ENCODE measurements at places on chromosomes 4 and X.
A peak's percentile ranks its signal among the peaks of the same experiment; 100 is the strongest.

DNA sequence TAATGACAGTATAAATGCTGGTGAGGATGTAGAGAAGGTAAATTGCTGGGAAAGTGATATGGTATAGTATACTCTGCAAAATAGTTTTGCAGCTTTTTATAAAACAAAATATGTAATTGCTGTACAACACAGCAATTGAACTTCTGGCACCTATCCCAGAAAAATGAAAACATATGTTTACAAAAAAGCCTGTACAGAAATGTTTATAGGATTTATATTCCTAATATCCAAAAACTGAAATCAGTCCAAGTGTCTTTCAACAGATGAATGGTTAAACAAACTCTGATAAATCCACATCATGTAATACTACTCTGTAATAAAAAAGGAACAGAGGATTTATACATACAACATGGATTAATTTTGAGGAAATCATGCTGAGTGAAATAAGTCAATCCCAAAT is 198.4 kb upstream of the ACTRT1 start:
- no peak for DNase-seq

DNA sequence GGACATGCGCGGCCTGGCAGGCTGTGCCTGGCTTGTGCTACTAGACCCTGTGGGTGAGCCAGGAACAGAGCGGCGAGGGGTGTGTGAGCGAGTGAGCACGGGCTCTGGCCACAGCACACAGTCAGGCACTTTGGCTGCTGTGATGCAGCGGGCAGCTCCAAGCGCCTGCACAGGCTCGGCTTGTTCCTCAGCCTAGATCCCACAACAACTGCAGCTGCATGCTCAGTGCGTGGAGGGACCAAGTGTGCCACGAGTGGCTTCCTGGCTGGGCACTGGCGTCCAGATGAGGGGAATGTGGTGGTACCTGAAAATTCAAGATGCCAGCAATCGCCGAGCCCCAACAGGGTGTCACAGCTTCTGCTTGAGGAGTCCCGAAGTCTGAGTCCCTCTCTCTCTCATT is 1056.6 kb downstream of the RAPGEF2 start:
- no peak for DNase-seq

DNA sequence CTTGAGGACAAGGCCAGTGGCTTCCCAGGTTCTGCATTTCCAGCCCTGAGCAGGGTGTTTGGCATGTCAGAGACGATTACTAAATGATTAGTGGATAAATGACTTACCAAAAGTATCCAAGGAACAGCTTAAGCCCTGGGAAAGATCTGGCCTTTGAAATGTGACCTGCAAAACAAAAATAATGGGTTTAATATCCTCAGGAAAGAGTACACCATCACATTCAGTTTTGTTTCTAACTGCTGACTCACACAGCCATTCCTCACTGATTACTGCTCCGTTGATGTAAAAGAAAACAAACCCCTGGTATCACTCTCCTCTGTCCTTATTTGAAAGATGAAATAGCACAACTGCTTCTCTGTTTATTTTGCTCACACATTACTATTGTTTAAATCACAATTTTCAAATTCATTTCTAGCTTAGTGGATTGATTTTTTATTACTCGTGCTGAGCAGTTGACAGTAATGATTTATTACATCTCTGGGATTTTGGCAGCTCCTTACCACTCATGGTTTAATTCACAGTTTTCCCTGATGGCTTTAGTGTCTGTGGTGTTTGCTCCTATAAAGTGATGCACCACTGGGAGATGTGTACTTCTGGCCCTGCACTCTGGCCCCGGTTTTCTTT is 117.0 kb downstream of the CBLL2 start:
- no peak for DNase-seq

DNA sequence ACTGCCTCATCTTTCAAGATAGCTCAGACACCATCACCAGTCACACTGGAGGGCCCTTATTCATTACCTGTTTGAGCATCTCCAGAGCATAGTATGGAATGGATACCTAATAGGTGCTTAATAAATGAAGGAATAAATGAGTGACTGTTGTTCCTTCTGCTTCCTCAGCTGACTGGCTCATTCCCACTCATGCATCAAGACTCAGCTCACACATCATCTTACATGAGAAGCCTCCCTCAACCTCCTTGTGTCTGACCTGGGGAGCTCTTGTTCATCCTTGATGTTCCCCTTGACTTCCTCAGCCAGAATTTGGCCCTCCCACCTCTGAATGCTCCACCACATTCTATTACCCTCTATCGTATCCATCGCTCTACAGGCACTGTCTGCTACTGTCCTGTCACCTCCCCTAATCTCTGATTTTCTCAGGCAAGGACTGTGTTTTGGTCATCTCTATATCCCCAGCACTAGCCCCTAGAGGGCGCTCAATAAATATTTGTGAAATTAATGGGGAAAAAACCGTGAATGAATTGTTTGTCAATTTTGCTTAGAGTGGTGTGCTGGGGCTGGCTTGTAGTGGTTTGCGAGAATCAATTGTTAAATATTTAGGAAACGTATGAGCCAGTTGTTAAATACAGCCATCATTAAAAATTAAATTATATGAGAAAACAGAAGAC is 88.3 kb downstream of the NHSL2 start:
- DNase-seq = no peak

DNA sequence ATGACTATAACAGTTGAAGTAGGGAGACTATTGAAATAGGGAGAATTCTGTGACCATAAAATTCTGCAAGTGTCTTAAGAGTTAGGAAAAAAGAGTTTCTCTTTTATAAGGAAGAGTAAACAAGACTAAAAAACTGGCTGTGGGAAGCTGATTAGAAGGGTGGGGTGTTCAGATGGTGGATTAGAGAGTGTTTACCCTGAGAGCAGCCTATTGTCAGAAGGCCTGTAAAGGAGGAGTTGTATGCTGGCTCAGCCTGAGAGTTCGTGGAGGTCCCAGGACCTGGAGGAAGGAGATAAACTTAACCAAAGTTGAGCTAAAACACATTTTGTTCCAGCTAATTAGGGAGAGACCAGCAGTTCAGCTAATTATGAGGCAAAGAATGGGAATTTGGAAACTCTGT is 629.7 kb downstream of the PCDH7 start:
- no peak for DNase-seq

DNA sequence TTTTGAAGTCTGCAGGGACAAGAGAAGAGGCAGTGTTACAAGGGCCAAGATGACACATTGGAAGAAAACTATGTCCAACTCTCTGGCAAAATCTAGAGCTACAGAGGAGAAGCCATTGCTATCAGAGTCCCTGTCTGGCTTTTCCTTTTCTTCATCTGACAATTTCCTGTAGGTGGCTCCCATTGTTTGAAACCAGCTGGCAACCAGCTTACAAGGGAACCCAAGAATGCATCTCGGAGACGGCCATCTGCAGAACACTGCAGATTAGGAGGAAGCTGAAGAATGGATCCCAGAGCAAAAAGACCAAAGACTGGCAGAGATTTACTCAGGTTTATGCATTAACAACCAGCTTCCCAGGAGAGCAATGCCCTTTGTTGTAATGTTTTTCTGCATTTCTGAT is 216.2 kb upstream of the CTSO start:
- no peak for DNase-seq

DNA sequence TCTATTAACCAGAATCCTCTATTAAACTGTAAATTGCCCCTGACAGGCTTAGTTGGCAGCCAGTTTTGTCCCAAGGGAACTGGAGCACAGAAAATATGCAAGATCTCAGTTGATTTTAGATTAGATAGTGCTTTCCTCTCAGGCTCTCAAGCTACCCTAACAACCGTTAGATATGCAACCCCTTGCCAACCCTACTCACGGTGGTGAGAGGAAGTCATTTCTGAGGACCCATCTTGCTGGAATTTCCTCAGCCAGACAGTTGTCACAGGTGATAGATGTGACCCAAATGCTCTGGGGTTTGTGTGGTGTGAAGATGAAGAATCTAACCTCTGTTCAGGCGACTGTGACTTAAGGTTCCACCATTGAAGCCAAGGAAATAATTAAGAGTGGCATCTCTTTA is 447.1 kb downstream of the MID1IP1 start:
- DNase-seq = no peak

DNA sequence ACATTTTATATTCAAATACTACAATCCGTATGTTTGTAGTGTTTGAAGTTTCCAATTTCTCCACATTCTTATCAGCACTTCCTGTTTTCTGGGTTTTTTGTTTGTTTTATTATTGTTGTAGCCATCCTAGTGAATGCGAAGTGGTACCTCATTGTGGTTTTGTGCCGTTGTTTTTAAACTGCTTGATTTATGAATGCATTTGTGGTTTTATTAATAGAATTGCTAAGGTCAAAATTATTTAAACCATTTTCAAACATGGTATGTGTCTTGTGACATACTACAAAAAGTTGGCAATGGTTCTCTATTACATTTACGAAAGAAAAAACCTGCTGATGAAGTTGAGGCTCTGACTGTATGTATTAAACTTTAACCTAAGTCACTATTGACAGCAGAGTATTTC is 780.0 kb upstream of the MAGEB2 start:
- no peak for DNase-seq

DNA sequence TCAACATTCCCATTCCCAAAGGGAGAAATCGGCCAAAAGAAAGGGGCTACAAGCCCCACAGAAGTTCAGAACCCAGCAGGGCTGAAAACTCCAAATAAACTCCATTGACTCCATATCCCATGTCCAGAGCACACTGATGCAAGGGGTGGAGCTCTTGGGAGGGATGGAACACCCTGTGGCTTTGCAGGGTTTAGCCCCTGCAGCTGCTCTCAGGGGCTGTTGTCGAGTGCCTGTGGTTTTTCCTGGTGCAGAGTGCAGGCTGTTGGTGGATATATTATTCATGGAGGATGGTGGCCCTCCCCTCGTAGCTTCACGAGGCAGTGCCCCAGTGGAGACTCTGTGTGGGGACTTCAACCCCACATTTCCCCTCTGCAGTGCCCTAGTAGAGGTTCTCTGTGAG is 53.7 kb downstream of the PDGFRA start:
- DNase-seq = no peak

- DNase-seq = no peak
These were observed 43.7 kb downstream of the MAGEA9 start for GRCh38 chrX:149825424-149825823.

DNA sequence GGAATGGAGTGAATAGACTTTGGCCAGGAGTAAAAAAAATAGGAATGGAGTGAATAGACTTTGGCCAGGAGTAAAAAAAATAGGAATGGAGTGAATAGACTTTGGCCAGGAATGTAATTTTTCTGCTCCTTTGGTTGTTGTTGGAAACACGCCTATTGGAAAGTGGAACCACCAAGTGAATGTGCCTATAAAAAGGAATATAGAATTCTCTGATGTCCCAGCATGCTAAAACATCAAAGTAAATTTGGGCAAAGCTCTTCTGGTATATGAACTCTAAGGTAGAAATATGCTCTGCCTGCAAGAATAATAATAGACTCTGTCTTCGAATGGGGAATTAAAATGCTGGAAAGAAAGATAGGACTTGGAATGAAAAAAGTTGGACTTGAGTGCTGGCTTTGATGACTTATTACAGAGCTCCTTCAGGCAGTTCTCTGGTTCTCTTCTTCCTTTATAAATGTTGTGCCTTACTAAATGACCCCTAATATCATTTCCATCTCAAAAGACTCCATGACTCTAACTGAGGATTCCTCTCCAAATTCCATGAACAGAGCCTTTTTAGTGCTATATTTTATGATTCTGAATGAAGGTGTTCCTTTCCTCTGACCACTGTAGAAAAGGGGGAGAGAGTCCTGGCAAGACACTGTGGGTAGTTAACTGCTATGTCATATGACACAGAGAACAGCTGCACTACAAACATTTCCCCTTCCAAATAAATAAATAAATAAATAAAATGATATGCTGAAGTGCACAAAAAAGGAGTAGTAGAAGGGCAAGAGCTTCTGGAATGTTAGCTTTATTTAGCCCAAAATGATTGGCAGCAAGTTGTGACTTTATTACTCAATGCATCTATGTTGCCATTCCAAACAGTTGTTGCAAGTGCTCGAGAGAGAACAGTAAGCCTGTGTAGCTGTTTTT is 13.5 kb upstream of the GBA3 start:
- no peak for DNase-seq

GRCh38 chrX:135581496-135581895 is 61.0 kb downstream of the INTS6L start:
- DNase-seq = no peak

- DNase-seq = no peak
These were observed 69.6 kb downstream of the FGFBP1 start for GRCh38 chr4:15868826-15869413.

- peak; percentile 67 for DNase-seq
These were observed 24.3 kb upstream of the SRD5A3 start for GRCh38 chr4:55321707-55322264.

DNA sequence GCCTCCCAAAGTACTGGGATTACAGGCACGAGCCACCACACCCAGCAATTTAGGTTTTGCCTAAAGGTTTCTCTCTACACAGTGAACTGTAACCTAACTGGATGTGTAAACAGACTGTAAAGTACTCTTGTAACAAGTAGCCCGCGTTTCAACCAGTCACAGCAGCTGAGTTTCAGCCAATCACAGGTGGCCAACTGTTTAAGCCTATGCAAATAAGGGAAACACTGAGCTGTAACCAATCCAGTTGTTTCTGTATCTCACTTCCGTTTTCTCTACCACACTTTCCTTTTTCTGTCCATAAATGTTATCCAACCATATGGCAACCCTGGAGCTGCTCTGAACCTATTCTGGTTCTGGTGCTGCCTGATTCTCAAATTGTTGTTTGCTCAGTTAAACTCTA is 59.9 kb downstream of the DIPK2B start:
- no peak for DNase-seq

GRCh38 chr4:14596904-14597303 is 405.4 kb upstream of the CPEB2 start:
- no peak for DNase-seq

GRCh38 chrX:151870602-151871001 is 42.1 kb upstream of the MAGEA4 start:
- no peak for DNase-seq

DNA sequence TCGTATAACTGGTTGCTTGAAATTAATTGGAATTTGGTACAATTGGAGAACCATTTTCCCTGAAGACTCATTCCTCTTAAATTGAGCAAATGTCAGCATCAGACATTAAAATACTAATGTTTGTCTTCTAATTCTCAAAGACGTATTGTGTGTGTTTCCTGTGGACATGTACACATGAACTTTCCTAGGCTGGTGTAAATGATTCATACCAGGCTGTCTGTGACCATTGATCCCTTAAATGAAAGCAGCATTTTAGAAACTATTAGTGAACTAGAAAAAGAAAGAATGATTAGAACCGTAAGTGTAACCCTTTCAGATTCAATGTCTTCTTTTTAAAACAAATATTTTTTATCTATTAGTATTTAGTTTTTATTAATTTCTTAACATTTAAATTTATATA is 332.9 kb downstream of the PPP3CA start:
- DNase-seq = no peak

- no peak for DNase-seq
These were observed 116.9 kb upstream of the RAP2C start for GRCh38 chrX:132336172-132336571.

- no peak for DNase-seq
These were observed 89.9 kb upstream of the TLR2 start for GRCh38 chr4:153594210-153594609.

DNA sequence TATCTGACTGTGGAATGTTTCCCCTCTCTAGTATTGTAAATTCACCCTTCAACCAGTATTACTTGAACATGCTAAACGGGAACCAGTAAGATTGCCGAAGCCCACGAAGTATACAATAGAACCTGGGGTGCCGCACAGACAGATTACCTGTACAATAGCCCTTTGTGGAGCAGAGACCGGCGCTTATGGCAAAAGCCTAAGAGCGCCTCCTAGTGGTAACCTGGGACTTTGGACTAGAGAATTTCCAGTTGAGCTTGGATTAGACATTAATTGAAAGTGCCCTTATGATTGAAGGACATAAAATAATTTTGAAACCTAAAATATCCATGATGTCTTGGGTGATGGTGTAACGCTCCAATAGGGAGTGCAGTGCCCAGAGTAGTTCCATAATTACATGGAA is 14.1 kb downstream of the ZNF157 start:
- DNase-seq = no peak

- no peak for DNase-seq
These were observed 72.0 kb downstream of the TMEM144 start for GRCh38 chr4:158282252-158282651.
